ENCODE measurements at places on chromosomes 16 and 17.

GRCh38 chr16:14098081-14098480, 27.0 kb downstream of the MRTFB start:
- no peak for DNase-seq

GRCh38 chr16:12398029-12398682, 405.5 kb downstream of the CPPED1 start:
- DNase-seq: no peak

DNA sequence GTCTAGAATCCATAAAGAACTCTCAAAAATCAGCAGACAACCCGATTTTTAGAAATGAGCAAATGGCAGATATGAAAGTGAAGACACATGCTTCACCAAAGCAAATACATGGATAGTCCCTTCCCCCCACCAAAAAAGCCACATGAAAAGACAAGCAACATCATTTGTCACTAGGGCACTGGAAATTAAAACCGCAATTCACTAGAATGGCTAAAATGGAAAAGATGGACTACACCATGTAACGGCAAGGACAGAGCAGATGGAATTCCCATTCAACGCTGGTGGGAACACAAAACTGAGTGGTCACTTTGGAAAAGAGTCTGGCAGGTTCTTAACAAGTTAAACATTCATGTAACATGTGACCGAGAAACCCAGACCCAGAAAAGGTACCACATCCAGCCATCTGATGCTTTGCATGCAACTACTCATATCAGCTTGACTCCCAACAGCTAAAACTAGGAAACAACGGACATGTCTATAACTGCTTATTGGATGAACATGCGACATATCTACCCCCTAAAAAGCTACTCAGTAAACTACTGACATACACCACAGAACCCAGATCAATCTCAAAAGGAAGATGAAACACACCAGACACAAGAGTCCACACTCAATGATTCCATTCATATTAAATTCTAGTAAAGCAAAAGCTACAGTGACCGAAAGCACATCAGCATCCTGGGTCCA, 132.6 kb downstream of the ZNF778 start:
- DNase-seq: no peak

GRCh38 chr17:55053855-55054254, 85.3 kb downstream of the STXBP4 start:
- no peak for DNase-seq

GRCh38 chr16:85037050-85037410, 9.4 kb downstream of the KIAA0513 start:
- no peak for DNase-seq

DNA sequence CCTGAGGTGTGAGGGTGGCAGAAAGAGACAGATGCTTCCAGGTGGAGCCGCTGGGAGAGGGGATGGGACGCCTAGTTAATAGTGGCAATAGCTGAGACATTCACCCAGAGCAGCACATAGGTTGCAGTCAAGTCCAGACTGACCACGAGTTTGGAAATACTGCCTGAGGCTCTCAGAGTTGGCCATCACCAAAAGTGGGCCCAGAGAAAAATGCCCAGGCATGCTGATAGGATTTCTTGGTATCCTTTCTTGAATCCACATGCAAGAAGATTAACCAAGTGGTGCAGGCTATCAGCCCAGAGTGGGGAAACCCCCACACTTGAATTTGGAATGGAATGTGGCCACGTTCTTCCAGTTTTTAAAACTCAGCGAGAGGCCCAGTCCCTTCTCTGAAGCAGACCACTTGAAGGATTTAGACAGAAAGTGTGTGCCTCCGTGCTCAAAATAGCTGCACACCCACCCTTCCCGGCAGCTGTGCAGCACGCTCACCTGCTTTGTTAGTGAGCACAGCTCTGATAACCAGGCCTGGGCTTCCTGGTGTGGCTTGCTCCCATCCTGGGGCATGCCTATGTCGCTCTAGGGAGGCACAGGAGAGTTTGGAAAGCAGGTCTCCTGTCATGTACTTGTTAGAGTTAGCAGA, 35.7 kb downstream of the PLD6 start:
- no peak for DNase-seq

- peak; percentile 66 for DNase-seq
Observed at GRCh38 chr17:49997773-49998703, 3.0 kb upstream of the DLX3 start.

- no peak for DNase-seq
Observed at GRCh38 chr17:44380767-44381166, 8.7 kb downstream of the ITGA2B start.

- DNase-seq: no peak
Observed at GRCh38 chr17:66351033-66351432, 48.6 kb downstream of the PRKCA start.

- DNase-seq: no peak
Observed at GRCh38 chr17:57506774-57507127, 238.3 kb downstream of the CCDC182 start.

DNA sequence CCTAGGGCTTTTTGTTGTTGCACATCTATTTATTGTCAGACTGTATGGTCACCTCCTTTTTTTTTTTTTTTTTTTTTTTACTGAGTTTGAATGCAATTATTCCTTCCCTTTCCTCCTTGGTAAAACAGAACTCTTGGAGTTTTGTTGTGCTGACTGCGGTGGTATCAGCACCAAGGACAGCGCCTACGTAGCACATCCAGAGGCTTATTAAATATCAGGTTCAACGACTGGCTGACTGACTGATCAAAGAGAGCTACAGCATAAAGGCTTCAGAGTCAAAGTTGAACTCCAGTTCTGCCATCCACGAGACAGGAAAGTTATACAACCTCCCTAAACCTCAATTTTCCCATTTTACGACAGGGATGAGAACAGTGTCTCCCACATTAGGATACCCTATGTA, 86.1 kb upstream of the RBFOX1 start:
- DNase-seq: no peak

- DNase-seq: no peak
Observed at GRCh38 chr17:67364847-67365737, 1.3 kb downstream of the PSMD12 start.

GRCh38 chr17:8322061-8322460, 12.0 kb downstream of the ARHGEF15 start:
- no peak for DNase-seq

- no peak for DNase-seq
Observed at GRCh38 chr16:87246269-87247065, 70.7 kb downstream of the C16orf95 start.

GRCh38 chr16:86716649-86717048, 138.3 kb downstream of the FOXL1 start:
- no peak for DNase-seq

- no peak for DNase-seq
Observed at GRCh38 chr17:81823820-81824550, 9.1 kb downstream of the MCRIP1 start.
